Panc1 (cell line): ENCODE measurements at places on chromosomes 13 and 19. TPM values are rescaled to one million over a fixed set of nuclear protein-coding genes. Genes with fewer than 3 reads are reported as not detected.

CAB39L gene
- total RNA-seq = 6.6 TPM

PRKD2 gene
- total RNA-seq = 41.2 TPM

DCT gene
- not detected for total RNA-seq

PNMA8B gene
- not detected for total RNA-seq

ZNF837 gene
- 1.6 TPM for total RNA-seq

LGALS13 gene
- total RNA-seq = not detected

RINL gene
- 1.3 TPM for total RNA-seq

MRPL4 gene
- total RNA-seq = 62.8 TPM

IGFL2 gene
- total RNA-seq = not detected

ICAM4 gene
- 2.8 TPM for total RNA-seq

ZNF823 gene
- total RNA-seq = 5.0 TPM

EDNRB gene
- 0.18 TPM for total RNA-seq

FEM1A gene
- 13.4 TPM for total RNA-seq

SLITRK5 gene
- total RNA-seq = 0.08 TPM

ACER1 gene
- not detected for total RNA-seq

HIF3A gene
- total RNA-seq = not detected

COX6B2 gene
- total RNA-seq = 5.6 TPM

FREM2 gene
- 0.15 TPM for total RNA-seq

ZNF681 gene
- 2.0 TPM for total RNA-seq

ZNF223 gene
- 2.2 TPM for total RNA-seq

ZSCAN1 gene
- not detected for total RNA-seq
